ENCODE measurements at places on chromosomes 7 and 10.
A peak's percentile ranks its signal among the peaks of the same experiment; 100 is the strongest.

GRCh38 chr7:116952635-116953371 lies 498 bp upstream of the ST7 start:
- peak; percentile 79 for DNase-seq

GRCh38 chr7:123282181-123282580 lies 82.4 kb upstream of the SLC13A1 start:
- DNase-seq = no peak

GRCh38 chr10:113149626-113150025 lies 199.6 kb downstream of the TCF7L2 start:
- DNase-seq = no peak

DNA sequence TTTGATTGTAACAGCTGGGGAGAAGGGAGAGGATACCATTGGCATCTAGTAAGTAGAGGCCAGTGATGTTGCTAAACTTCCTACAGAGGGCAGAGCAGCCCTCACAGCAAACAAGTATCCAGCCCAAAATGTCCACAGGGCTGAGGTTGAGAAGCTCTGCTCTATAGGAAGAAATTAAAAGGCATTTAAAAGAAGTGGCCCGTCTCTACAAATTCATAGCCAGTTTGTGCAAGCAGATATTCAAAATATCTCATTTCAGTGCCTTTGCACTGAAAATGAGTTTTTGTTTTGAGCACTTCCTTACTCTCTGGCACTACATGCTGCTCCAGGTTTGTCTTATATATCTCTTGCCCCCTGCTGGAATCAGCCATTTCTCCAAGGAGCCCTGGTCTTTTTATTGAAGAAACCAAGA lies 330.0 kb downstream of the BBS9 start:
- DNase-seq = peak; percentile 27

- DNase-seq = no peak
These were observed 5.5 kb upstream of the MDFIC start for GRCh38 chr7:114916261-114916892.

DNA sequence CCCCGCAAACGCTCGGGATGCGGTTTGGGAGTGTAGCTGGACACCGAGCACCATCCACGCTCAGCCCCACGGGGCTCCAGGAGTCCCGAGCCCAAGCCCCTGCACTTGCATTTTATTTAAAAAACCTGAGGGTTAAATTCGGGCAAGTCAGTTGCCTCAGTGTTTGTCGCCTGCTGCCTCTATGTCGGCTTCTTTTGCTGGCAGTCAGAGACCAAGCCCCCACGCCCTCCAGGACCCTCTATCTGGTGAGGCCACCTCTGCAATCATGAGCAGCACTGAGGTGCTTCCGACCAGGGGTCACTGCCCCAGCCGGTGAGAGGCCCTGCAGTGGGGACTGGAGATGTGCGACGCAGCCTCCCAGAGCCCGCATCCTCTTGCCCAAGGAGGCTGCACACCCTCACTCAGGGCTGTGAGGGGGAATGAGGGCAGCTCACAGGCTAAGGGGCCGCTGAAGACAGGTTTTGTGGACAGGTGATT lies 13.3 kb upstream of the ZNF273 start:
- DNase-seq = no peak

DNA sequence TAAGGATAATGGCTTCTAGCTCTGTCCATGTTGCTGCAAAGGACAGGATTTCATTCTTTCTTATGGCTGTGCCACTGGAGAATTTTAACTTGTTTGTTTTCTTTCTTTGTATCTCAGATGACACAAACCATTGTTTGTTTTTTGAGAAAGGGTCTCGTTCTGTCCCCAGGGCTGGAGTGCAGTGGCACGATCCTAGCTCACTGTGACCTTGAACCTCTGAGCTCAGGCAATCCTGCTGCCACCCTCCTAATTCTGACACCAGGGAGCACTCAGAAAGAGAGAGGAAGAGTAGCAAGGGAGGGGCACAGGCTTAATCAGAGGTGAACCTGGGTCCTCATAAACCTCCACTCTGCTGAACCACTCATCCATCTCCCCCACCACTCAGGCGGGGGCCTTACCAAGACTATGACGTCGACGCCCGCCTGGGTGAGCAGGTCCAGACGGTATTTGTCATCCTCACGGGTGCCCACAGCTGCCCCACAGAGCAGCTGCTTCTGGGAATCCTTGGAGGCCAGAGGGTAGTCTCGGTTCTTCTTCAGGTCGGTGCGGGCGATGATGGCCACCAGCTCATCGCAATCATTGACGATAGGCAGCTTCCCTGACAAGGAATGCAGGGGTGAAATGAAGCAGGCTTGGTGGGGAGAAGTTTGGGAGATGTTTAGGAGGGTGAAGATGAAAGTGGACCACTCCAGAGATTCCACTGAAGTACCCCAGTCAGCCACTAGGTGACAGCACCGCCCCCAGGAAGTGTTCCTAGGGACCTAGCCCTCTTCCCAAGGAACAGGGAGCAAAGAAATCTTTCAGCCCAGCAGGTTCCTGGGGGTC lies 11.6 kb downstream of the IMPDH1 start:
- peak; percentile 44 for DNase-seq

DNA sequence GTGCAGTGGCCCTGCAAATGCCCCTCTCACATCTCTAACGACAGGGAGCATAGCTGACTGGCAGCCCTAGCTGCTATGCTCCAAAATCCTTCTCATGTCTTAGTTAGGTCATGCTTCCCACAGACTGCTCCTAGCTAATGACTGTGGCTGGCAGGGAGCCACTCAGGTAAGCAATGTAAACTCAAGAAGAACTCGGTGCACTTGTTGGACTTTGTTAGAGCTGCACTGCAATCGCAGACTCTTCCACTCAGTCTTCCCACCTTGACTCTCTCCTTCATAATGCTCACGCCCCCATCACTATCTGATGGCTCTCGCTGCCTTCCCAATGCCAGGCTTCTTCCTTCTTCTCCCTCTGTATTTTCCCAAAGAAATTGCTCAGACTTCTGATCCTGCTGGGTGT lies 24.0 kb downstream of the OR9A2 start:
- no peak for DNase-seq

DNA sequence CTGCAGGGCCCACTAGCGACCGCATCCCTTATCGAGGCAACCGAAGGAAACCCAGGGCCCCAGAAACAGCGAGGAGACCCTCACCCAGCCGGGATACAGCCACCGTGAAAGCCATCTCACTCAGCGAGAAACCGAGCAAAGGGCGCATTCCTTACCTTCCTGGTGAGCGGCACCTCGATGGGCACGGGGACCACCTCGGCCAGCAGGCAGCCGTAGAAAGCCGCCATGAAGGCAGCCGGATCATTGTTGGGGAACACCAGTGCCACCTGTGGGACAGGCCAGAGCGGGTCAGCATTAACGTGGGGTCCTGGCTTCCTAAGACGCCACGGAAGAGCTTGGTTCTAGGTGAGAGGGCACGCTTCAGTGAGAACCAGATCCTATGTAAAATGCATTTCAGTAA lies 263.7 kb downstream of the ZMYND11 start:
- no peak for DNase-seq

- no peak for DNase-seq
These were observed 299.7 kb downstream of the ZEB1 start for GRCh38 chr10:31618541-31619291.

DNA sequence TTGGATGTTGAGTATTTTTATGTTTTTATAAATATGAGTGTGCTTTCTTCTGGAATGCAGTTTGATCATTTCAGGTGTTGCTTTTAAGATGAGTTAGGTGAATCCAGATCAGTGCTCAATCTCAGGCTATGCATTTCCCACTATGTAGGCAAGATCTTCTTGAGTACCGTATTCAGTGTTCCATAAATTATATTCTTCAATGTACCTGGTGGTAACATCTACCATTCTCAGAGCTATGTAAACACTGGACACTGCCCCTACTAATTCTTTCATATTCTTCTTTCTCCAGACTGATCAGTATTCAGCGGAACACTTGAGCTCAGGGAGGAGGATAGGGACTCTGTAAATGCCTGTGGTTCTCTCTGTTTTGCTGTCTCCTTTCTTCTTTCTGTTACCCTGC lies 25.5 kb upstream of the NME8 start:
- no peak for DNase-seq

DNA sequence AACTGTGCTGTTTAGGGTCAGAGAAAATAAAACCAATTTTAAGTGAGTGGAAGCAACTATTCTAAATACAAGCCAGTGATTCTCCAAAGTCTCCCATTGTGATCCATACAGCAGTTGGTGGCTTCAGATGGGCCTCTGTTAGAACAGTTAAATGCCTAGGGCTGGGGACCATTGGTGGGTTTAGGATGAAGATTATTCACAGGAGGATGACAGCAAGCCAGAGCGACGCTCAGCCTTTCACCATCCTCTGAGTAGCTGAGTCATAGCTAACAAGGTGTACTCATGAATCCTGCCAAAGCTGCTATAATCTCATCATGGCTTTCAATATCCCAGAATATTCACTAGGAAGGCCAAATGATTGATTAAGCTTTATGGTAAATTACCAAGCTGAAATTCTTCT lies 39.6 kb downstream of the STARD3NL start:
- no peak for DNase-seq

GRCh38 chr7:116356979-116357378 lies 142.6 kb upstream of the CAV2 start:
- DNase-seq = no peak

DNA sequence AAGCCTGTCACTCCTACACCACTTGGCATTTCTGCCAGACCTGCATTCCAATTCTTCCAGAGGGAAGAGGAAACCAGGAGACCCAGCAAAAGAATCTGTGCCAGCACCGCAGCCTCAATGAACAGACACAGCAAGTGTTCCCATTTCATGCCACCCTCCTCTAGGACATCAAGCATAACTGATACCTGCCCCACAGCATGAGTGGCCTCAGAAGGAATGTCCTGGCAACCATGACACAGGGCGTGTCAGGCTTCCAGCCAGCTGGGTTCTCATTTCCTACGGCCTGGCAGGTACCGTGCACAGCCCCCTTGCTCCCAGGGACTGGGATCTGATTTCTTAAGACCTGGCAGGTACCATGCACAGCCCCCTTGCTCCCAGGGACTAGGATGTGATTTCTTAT lies 7.8 kb downstream of the MAD1L1 start:
- DNase-seq = no peak

GRCh38 chr10:96513305-96513697 lies 425 bp downstream of the TLL2 start:
- DNase-seq = no peak

- no peak for DNase-seq
These were observed 117.4 kb downstream of the TES start for GRCh38 chr7:116327752-116328151.

DNA sequence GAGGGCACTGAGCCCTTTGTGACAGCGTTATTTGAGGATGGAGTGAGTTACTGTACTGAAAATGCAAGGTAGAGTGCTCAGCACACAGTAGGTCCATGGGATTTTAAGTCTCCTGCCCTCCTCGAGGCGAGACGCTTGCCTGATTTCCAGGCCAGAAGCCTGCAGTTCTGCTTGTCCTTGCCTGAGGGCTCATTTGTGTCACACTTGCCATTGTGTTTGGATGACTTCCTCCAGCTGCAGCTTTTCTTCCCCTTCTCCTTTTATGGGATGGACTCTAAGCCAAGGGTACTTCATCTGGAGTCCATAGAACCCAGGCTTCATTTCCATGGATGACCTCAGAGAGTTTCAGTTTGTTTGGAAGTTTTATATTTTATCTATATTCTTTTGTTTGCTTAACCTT lies 304.2 kb upstream of the BMPER start:
- DNase-seq = no peak

- peak; percentile 35 for DNase-seq
These were observed 181.5 kb downstream of the EXOC4 start for GRCh38 chr7:133434246-133434865.

GRCh38 chr10:19843487-19843886 lies 27.3 kb downstream of the PLXDC2 start:
- no peak for DNase-seq

DNA sequence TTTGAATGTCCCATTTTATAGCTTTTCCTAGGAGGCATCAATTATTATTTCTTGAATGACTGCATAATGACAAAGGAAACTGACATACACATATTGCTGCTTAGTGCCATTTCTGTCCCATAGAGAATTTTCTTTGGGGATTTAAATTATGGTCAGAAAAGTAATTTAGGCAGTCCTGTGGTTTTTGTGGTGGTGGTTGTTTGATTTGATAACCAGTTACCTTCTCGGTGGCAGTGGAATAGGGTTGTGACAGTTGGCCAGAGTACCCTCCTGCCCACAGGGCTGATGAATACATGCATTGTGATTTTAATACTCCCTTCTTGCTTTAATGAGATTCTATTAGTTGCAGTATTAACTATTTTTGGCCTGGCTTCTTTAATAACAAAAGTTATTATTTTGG lies 6.6 kb upstream of the SGCE start:
- DNase-seq = peak; percentile 7

DNA sequence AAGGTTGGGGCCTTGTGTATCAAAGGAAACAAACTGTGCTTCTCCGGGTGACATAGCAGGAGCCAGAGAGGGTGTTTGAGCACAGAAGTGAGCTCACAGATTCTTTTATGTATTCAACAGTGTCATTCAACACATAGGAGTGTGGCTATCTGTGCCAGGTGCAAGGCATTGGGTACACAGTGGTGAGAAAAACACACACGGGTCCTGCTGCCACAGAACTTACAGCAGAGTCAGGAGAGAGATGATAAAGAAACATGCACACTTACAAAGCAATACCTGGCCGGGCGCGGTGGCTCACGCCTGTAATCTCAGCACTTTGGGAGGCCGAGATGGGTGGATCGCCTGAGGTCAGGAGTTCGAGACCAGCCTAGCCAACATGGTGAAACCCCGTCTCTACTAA lies 16.3 kb upstream of the ECHDC3 start:
- no peak for DNase-seq

DNA sequence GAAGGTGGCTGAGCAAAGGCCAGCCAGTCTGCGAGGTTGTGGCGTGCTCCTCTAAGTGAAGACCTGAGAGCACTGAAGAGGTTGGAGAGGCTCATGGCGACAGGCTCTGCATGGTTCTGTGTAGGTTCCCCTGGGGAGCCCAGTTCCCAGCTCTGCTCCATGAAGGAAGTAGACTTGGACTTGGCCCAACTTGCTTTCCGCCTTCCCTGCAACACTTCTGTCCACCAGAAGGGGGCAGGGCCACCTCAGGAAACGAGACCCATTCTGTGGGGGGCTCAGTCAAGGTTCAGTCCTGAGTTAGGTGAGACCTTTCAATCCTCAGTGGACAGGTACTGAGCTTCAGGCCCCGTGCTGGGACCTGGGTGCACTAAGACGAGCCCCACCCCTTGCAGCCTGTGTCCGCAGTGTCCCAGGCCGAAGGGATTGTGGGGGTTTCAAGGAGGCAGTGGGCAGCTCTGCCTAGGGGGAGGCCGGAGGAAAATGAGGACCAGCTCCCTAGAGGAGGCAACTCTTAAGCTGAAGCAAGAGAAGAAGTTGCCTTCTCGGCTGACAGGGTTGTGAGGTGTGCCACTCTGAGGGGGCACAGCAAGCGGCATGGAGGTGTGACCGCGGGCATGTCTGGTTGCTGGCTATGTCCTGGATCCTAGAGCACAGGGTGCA lies 15.0 kb upstream of the PCBD1 start:
- peak; percentile 34 for DNase-seq

- DNase-seq = no peak
These were observed 729 bp downstream of the HOGA1 start for GRCh38 chr10:97584798-97585438.

DNA sequence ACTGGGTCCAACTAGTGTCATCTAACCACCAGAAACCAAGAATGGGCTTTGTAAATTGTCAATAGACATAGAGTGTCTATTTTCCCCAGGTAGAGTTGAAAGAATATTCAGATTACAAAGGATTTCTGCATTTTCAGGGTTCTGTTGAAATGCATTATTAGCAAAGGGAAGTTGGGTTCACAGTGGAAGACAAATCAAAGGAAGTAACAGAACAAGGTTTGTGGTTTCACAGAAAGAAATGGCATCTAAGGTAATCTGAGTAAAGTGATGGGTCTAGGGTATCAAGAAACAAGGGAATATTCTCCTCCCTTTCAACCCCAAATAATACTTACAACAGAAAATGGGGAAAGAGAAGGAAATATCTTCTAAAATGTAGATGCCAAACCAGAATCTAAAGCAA lies 25.8 kb downstream of the CEP41 start:
- DNase-seq = no peak

All from hematopoietic multipotent progenitor cell treated with erythropoietin and hydrocortisone succinate and interleukin-3 and kit ligand, for 8 days (in vitro differentiated cells).